Activated T-cell treated with anti-CD3 and anti-CD28 coated beads, Interleukin-2, amount 50 U/mL, for 4 hours (primary cell): ENCODE measurements at places on chromosomes 5 and 9.

DNA sequence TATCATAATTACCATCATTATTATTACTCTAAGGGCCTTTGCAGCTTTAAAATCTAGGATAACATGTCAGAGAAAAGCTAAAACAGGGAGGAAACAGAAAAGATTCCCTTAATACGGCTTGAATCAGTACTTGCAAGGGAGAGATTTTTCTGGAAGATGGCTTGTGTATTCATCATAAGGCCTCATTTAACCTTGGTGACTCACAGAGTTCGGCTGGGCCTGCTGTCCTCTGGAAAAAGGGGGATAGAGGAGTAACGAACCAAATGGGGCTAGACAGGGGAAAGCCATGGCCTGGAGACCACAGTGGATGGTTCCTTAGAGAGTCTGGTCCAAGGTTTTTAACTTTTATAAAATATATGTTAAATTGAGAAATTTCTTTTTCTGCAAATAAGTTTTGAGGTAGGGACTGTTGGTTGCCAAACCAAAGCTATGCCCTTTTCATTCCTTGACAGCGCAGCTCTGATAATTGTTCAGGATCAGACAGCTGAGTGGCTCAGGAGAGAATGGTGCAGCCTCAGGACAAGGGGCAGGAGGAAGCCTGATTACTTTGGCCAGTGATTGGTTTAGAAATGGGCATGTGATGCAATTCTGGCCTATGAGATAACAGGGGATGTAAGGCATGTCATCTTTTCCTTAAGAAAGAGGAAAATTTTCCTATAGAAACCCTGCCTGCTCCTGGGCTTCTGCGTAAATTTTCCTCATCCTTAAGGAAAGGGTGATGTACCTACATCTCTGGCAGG, 25.6 kb upstream of the GSN start:
- no peak for DNase-seq

GRCh38 chr5:133219296-133219695, 167.5 kb downstream of the HSPA4 start:
- DNase-seq: no peak

DNA sequence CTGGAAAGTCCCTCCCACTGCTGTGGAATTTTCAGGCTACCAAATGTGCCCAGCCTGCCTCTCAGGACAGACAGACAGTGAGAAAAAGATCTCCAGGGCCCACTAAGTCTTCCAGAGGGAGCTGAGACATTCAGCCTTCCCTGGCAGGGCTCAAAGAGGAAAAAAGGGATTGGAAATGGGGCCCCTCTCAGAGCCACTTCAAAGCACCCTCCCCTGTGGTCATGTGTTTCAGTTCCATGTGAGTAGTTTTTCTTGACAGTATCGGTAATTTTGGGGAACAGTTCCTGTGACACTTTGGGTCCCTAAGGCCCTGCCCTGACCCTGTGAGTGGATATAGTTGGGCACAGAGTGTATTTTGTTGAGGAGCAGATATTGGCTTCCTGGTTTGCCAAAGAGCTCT, 25.0 kb downstream of the LARP1 start:
- no peak for DNase-seq

DNA sequence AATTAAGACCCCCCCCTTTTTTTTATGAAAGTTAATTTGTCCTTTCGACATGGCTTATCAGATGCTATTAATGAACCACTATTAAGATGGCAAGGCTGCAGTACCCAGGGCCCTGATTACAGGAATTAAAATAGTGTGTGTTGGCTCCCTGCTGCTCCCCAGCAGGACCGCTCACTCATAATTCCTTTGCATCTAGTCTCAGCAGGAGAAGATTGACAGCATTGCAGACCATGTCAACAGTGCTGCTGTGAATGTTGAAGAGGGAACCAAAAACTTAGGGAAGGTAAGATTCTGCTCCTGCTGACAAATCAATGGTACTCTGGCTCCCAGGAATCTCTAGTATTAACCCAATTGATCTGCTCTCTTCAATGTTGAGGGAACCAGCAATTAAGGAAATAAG, 61.0 kb downstream of the STX17 start:
- DNase-seq: no peak

DNA sequence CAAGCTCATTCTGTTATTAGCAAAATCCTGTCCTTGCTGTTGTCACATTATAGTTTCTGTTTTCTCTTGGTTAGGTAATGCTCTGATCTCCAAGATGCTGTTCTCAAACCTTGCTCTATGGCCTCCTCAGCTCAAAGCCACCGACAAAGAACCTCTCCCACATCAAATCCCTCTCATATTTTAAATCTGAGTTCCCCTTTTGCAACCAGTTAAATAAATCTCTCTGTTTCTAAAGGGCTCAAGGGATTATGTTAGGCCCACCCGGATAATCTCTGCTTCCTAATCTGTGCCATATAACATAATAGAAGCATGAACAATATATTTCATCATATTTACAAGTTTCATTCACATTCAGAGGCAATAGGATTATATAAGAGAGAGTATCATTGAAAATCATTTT, 286.0 kb downstream of the CYLC2 start:
- DNase-seq: no peak

GRCh38 chr9:113898151-113898550, 22.0 kb downstream of the ZNF618 start:
- no peak for DNase-seq

DNA sequence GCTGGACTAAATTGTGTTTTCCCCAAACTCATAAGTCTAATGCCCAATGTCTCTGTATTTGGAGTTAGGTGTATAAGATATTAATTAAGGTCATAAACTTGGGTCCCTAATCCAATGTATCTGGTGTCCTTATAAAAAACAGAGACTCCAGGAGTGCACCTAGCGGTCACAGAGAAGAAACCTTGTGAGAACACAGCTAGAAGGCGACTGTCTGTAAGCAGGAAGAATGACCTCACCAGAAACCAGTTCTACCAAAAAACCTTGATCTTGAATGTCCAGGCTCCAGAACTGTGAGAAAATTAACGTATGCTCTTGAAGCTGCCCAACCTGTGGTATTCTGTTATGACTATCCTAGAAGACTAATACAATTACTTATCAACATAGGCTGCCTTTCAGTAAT, 591.7 kb upstream of the PTPRD start:
- DNase-seq: no peak

DNA sequence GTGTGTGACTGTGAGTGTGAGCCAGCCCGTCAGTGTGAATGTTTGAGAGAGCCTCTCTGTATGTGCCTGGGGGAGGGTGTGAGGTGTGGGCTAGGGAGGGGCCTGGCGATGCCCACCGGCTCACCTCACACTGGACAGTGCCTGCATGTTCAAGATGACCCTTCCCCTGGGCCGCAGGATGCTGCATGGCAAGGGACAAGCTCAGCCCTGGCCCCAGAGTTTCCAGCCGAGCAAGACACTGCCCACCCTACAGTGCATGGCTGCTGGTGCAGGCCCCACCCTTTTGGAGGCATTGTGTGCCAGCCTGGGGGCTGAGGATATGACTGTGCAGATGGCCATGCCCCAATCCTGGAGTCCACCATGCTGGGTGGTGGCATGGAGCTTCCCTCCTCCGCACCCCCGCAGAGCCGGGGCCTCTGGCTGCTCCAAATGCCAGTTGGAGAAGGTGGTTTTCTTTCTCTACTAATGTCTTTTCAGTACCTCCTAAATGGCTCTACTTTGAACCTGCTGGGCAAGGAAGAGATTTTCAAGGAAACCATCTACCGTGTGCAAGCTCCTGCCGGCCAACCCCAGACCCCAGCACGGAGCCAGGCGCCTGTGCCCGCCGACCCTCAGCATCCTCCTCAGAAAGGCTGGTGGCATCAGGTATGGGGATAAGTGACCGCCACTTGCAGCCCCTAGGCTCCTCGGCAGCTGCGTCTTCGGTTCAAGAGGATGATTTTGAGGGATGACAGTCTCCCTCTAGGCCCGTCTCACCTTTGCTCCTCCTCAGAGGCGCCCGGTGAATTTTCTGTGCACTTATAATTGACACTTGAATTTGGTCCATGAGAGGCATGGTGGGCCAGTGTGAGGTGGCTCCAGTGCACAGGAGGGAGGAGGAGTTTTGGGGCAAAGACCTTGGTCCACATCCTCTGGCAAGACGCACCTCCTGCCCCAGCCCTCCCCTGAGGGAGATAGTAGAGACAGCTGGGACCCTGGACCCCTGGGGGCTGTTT, 27.7 kb downstream of the FGD3 start:
- DNase-seq: no peak

DNA sequence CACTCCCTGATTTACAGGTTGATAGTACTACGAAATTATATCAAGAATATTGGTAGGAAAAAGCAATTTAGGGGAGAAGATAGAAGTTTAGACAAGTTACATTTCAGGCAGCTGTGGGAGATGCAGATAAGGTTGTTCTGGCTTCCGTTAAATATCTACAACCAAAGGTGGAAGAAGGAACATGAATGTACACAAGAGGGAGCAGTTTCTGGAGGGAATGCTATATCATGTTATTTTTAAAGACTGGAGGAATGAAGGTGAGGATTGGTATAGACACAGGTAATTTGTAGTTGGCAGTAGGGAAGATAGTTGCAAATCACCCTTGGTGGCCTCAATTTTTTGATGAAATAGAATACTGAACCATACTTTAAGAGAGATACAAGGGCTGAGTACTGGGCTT, 187.3 kb upstream of the NMUR2 start:
- no peak for DNase-seq

DNA sequence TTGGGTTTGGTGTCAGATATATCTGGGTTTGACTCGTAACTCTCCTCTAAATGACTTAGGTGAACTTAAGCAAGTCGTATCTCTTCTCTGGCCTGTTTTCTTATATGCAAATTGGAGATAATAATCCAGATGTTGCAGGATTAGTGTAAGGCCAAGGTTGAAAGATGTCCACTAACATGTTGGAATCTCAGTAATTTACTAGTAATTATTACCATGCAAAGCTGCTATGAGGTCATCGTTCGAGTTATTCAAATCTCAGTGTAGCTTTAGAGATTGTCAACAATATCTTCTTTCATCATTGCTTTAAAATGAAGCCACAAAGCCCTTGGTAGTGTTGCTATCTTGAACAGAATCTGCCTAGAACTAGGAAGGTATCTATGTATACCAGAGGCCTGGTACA, 437.7 kb upstream of the KLF4 start:
- DNase-seq: no peak

DNA sequence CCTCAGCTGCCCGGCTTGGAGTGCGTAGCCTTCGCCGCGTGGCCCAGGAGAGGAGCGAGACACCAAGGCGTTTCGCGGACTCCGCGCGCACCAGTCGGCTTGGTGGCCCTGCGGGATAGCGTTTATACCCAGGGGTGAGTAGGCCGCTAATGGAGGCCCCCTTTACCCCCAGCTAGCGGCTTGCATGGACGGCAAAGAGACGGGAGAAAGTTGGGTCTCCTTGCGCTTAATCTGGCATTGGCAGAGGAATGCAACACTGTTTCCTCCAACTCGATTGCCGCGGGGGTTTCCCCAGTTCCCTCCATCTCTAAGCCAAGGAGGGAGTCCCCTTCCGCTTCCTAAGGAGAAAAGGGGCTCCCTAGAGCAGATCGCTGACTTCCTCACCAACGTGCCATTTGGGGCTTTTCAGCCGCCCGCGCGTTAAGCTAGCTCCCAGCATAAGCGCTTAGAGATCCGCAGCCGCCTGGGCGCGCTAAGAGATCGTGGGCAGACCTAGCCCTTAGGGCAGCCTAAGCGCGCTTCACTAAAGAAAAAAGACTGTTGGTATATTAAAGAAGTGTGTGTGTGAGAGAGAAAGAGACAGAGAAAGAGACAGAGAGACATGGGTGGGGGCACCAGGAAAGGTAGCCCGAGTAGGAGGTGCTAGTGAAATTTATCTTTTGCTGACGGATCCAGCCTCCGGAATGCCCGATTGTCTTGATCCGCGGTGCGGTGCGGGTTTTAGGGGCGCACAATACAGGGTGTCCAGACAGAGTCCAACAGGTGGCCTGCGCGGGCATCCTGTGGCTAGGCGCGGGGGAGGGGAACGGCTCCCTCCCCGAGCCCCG, 597.9 kb upstream of the SGCD start:
- DNase-seq: no peak

DNA sequence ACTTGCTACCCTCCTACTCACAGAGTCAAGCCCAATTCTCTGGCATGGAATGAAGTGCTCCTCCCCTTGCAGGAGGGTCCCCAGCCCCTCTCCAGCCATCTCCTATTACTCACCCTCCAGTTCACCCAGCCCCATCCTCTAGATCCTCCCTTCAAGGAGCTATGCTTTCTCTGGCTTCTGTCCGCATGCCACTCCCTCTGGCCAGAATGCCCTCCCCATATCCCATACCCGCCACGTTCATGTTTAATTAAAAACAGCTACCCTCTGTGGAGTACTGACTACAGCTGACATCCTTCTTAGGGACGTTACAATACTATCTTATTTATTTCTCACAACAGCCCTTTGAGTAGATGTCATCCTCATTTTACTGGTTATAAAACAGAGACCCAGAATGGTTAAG, 3.0 kb downstream of the F2R start:
- no peak for DNase-seq

GRCh38 chr9:110049699-110050450, 158.1 kb downstream of the C9orf152 start:
- no peak for DNase-seq

GRCh38 chr9:71812385-71812784, 44.1 kb upstream of the CEMIP2 start:
- no peak for DNase-seq

- no peak for DNase-seq
Measured at GRCh38 chr5:80744149-80744548, 89.4 kb upstream of the DHFR start.

DNA sequence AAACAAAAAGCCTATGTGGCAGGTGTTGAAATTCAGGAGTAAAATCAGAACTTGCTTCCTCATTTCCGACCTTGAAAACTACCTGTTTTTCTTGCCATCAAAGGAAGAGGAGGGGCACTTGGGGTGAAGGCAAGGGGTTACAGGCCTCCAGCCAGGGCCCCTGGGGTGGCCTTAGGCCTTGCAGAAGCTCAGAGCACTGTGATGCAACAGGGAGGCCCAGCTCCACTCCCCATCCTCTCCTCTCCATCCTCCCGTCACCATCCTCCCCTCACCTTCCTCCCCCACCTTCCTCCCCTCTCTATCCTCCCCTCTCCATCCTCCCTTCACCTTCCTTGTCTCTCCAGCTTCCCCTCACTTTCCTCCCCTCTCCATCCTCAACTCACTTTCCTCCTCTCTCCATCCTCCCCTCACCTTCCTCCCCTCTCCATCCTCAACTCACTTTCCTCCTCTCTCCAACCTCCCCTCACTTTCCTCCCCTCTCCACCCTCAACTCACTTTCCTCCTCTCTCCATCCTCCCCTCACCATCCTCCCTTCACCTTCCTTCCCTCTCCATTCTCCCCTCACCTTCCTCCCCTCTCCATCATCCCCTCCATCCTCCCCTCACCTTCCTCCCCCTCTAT, 111.6 kb downstream of the WNK2 start:
- DNase-seq: no peak

GRCh38 chr5:172102218-172102870, 85.7 kb downstream of the STK10 start:
- no peak for DNase-seq

DNA sequence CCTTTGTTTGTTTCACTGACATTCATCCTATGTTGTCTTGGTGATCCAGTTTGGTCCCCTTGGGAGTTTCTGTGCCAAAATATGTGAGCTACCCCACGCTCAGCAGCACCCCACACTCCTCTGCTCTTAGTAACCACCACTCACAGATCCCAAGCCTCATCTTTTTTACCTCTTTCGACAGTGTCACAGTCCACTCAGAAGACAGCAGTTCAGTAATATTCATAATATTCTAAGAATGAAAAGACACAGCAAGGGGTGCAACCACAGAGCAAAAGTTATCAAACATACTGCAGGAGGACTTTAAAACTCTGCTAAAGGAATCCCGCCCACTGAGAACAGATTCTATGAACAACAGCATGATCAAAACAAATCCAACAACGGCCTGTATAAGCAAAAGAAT, 28.2 kb downstream of the RNF130 start:
- no peak for DNase-seq
